Bronchial epithelial cell (primary cell): ENCODE measurements at places on chromosomes 16 and 17.

GRCh38 chr17:5757314-5757907, 173.1 kb upstream of the NLRP1 start:
- DNase-seq: no peak

GRCh38 chr16:23976524-23976923, 140.7 kb downstream of the PRKCB start:
- no peak for DNase-seq

- DNase-seq: no peak
Observed at GRCh38 chr17:74198694-74199093, 4.8 kb upstream of the RPL38 start.

GRCh38 chr16:88905563-88905962, 39.1 kb upstream of the PABPN1L start:
- DNase-seq: no peak
